ENCODE measurements at places on chromosomes 11 and 22.

- DNase-seq: no peak
Observed at GRCh38 chr11:30487200-30487898, 98.8 kb downstream of the MPPED2 start.

DNA sequence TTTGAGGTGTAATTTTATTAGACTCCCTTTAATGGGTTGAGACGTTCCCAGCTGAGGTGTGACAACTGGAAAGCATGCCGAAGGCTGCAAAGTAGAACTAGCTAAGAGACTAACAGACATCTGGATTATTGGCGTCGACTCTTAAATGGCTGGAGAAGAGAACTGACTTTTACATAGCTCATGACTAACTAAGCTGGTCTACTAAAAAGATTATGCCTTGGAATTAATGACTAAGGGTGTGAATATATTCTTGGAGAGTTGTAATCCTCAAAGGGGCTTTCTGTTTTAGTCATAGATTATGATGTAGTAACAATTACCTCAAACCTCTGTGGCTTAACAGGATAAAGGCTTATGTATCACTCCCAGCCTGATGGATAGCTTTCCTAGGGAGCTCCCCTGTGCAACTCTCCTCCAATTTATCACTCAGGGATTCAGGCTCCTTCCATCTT is 39.5 kb upstream of the SLC5A12 start:
- no peak for DNase-seq

- DNase-seq: no peak
Observed at GRCh38 chr22:16651217-16651616, 58.6 kb upstream of the CCT8L2 start.

DNA sequence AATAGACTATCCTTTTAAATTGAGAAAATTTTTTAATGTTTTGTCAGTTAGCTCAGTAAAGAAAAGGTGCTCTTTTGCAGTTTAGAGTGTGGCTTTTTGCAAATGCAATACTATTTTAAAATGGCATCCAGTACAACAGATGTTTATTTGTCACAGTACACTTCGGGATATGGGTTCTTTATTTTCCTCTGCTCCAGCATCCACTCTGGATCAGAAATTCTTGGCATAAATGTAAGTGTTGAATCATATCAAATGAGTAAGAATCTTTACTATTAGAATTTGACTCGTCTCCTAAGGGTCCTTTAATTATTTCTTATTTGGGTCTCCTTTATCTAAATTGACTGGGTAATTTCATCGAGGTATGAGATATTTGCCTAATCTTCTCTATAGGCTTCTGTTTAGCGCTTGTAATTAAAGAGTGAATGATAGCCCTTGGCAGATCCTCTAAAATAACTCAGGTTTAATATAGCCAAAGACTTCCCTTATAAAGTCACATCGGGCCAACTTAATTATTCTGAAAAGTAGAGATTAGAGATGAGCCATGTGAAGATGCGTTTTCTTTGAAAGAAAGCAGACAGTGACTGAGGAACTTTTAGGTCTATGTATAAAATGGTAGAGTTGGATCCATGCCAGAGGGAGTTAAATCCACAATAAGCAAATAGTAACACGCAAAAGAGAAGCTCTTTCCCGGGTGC is 132.7 kb downstream of the CASP12 start:
- DNase-seq: no peak

DNA sequence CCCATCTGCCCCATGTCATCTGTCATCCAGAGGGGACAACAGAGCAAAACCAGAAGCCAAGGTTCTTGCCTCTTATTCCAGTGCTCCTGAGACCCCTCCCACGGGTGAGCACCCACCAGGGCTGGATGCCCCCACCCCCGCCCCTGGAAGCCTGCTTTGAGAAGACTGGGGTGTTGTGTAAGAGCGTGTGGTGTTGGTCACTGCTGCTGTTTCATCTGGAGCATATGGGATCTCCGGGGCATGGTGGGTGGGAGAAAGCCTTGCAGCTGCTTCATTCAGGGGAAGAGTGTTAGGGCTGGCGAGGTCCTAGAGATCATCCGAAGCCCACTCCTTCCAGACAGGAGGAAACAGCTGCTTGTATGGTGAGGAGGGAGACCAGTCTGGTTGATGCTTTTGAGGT is 54.1 kb downstream of the CHRDL2 start:
- no peak for DNase-seq

- DNase-seq: no peak
Observed at GRCh38 chr22:19177164-19178064, 1.1 kb downstream of the SLC25A1 start.

GRCh38 chr11:45754261-45754709 is 50.7 kb upstream of the SLC35C1 start:
- DNase-seq: no peak

- DNase-seq: no peak
Observed at GRCh38 chr11:71379701-71380100, 68.5 kb downstream of the DHCR7 start.

DNA sequence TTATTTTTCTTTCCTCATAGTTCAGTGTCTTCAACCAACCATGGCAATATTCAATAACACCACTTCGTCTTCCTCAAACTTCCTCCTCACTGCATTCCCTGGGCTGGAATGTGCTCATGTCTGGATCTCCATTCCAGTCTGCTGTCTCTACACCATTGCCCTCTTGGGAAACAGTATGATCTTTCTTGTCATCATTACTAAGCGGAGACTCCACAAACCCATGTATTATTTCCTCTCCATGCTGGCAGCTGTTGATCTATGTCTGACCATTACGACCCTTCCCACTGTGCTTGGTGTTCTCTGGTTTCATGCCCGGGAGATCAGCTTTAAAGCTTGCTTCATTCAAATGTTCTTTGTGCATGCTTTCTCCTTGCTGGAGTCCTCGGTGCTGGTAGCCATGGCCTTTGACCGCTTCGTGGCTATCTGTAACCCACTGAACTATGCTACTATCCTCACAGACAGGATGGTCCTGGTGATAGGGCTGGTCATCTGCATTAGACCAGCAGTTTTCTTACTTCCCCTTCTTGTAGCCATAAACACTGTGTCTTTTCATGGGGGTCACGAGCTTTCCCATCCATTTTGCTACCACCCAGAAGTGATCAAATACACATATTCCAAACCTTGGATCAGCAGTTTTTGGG is at the start of gene OR51T1:
Gene OR51T1, plus strand, starts transcription at position 41 of the 641 bp plus-strand sequence. Its CDS starts 0 bp downstream, at position 41.
- DNase-seq: no peak

- no peak for DNase-seq
Observed at GRCh38 chr11:18727479-18728236, 1.7 kb upstream of the IGSF22 start.

DNA sequence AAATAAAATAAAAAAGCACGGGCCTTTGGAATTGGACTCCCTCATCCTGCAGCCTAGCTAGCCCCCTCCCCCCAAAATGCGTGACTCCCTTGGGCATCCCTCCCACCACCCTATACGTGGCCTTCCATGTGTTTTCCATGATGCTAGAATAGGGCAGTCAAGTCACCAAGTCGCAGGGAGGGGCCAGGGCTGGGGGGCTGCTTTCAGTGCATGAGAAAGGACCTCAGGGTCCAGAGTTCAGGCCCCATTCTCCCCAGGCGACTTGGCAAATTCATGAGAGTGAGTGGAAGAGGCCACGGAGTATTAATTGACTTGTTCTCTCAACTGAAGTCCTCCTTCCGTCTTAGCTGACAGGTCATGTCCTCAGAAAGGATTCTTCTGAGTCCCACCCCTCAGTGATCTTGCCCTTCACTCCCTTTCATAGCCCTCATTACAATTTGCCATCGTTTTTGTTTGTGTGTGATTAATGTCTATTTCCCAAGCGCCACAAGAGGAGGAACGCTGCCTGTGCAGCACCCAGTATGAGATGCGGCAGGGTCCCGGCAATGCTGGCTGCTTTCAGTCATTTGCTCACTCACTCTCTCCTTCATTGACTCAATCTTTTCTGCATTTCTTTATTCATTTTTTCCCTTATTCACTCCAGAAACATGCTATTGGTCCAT is 17.4 kb downstream of the LRRC32 start:
- DNase-seq: no peak

DNA sequence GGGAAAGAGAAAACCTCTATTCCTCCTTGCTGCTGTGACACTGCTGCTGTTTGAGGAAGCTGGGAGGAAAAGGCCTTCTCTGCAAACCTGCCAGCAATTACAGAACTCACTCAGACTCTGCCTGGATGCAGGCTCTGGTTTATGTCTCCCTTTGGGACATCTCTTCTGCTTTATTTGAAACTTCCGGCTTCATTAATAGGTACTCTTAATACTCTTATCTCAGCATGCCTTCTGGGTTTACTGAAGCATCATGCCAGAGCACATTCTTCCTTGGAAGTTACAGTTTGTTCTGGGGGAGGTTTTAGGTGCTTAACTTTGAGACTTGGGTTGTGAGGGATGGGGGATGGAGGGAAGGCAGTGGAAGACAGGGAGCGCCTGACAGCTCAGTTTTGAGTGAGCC is 79.9 kb downstream of the NAV2 start:
- DNase-seq: no peak

DNA sequence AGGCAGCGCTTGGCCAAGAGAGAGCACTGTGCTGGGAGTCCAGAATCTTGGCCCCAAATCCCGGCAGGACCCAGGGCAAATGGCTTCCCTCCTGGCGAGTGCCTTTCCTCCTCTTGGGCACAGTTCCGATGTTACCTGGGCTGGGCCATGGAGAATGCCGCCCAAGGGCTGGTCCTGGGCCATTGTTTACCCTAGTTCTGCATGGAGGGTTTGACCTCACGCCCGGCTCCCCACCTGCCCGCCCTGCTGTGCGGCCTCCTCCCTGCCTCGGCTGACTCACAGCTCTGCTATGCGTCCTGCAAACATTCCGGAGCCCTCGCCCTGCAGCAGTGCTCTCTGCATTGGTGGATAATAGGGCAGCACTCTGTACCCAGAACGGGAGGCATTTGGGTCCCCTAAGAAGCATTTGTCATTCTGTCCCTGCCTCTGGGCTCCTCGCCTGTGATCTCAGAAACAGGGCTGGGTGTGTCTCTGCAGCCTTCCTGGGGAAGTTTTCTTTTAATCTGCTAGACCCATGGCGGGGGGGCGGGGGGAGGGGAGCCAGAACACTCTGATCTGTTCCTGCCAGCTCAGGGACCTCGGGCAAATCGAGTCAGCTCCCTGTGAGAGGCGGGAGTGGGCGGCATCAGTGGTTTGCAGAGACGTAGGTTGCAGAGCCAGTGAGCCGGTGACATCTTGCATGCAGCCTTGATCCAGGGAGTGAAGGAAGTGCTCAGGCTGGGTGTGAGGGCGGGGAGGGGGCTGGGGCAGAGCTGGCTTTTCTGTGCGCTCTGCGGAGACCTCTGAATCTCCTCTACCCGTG is 32.9 kb upstream of the SMIM38 start:
- no peak for DNase-seq

GRCh38 chr11:94504689-94505293 is 7.5 kb upstream of the C11orf97 start:
- DNase-seq: peak; percentile 71

DNA sequence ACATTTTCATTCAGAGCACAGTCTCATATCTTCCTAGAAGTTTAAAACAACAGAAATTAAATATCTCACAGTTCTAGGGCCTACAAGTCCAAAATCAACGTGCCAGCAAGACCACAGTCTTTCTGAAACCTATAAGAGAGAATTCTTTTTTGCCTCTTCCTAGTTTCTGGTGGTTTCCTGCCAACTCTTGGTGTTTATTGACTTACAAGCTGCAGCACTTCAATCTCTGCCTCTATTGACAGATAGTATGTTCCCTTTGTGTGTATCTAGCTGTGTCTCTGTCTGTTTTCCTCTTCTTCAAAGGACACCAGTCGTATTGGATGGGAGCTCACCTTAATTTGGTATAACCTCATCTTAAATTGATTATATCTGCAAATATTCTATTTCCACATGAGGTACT is 347.5 kb downstream of the DCDC1 start:
- DNase-seq: no peak

- DNase-seq: no peak
Observed at GRCh38 chr11:128498721-128499245, 88.6 kb downstream of the ETS1 start.

- no peak for DNase-seq
Observed at GRCh38 chr22:46364341-46365165, 29.0 kb downstream of the TRMU start.

DNA sequence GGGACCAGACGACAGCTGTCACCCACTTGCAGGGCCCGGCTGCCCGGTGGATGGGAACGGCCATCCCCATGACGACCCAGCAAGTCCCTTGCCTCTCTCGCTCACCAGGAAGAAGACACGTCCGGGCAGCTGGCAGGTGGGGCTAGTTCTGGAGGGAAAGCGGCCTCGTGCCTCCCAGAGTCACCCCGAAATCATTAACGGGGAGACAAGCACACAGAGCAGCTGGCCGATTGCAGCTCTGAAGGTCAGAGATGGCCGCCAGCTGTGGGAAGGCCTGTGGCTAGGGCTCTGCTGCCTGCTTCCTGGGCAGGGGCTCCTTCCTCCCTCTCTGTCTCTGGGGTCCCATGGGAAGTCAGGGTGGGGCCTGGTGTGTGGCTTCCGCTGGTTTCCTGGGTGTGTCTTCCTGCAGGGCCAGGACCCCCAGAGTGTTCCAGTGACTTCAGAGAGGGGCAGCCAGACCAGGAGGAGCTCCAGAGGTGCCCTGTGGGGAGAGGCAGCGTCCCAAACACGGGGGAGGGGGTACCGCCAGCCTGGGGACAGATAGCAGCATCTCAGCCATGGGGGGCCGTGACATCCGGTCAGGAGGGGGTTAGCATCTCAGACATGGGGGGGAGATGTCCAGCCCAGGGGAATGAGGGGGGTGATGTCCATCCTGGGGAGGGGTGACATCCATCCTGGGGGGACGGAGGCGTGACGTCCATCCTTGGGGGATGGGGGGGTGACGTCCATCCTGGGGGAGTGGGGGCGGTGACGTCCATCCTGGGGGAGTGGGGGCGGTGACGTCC is 114.9 kb downstream of the KCNQ1 start:
- no peak for DNase-seq

DNA sequence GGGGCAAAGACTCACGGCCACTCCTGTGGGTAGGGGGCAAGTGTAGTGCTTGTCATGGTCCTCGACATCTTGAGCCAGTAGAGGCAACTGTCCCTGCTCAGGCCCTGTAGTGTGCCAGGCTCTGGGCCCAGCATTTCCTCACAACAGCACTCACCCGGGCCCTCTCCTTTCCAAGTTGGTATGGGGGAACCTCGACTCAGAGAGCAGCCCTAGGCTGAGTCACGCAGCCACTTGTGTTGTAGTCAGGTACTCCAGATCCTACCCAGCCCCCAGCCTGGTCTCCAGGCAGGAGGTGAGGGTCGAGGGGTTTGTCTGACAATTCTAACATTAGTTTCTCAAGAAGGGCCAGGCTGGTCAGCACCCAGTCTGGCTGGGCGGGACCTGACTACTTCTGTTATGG is 4.1 kb downstream of the RELT start:
- DNase-seq: no peak

- DNase-seq: peak; percentile 88
Observed at GRCh38 chr11:35662061-35662648, 420 bp upstream of the TRIM44 start.

Measured in pons (tissue), 1 donor.